ENCODE measurements at places on chromosomes 1 and 21. TPM values are rescaled to one million over a fixed set of nuclear protein-coding genes. Genes with fewer than 3 reads are reported as not detected.

- DNase-seq = no peak
These were observed 83.8 kb downstream of the PLPP3 start for GRCh38 chr1:56495538-56495937.

DNA sequence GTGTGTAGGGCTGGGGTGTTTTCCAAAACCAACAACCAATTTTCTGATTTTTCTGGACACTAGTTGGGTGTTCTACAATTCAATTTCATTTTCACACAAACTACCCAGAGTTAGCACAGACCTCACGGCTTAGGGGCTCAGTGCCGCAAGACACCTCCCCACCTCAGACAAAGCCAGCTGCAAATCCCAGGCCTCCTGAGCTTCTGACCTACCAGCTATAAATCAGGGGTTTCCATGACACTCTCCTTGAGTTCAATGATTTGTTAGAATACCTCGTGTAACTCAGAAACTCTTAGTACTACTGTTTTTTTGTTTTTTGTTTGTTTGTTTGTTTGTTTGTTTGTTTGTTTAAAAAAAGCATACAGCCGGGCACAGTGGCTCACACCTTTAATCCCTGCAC lies 28.7 kb upstream of the FAM89A start:
- no peak for DNase-seq

GRCh38 chr1:207941665-207942064 lies 30.7 kb upstream of the CD34 start:
- DNase-seq = no peak

- no peak for DNase-seq
These were observed 88.6 kb downstream of the ZSWIM5 start for GRCh38 chr1:45117766-45118165.

DNA sequence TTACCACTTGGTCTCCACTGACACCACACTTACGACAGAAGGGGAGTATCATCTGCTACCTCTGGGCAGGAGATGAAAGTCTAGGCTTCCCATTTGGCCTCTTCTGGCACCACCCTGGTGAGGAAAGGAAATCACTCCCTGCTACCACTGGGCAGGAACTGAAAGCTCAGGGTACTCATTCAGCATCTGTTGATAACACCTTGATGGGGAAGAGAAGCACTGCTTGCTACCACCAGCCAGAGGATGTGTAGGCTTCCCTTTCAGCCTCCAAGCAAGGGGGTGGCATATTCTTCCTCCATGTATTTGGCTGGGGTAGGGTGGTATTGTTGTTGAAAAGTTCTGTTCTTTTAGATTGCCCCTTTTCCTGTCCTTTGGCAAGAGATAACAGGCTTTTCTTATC lies 115.0 kb downstream of the ACBD6 start:
- DNase-seq = no peak

- DNase-seq = no peak
These were observed 62.6 kb downstream of the MAN1C1 start for GRCh38 chr1:25679171-25679570.

DNA sequence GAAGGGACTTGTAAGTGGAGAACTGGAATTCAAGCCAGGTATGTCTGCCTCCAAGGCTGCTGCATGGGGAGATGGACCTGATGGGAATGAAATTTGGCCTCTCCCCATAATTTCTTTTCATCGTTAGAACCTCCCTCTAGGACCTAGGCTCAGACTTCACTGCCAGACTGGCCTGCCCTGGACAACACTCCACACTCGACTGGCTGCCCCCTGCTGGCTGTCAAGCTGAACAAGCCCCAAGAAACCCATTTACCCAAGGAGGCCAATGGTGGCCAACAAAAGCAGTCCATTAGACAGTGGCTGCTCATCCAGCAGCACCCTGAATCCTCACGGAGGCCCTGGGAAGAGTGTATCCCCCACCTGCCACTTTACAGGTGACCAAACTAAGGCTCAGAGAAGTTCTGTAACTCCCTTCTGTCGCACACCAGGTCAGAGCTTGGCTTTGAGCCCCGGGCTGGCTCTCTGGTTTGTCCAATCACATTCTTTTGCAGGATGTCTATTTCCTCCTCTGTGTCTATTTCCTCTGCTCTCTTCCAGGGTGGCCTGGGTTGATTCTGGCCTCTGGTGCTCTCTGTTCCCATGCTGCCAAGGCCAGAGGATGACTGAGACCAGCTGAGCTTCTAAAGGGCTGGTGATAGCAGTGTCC lies 3.8 kb downstream of the RNF186 start:
- DNase-seq = no peak

- no peak for DNase-seq
These were observed 147.2 kb downstream of the PEX14 start for GRCh38 chr1:10621906-10622305.

DNA sequence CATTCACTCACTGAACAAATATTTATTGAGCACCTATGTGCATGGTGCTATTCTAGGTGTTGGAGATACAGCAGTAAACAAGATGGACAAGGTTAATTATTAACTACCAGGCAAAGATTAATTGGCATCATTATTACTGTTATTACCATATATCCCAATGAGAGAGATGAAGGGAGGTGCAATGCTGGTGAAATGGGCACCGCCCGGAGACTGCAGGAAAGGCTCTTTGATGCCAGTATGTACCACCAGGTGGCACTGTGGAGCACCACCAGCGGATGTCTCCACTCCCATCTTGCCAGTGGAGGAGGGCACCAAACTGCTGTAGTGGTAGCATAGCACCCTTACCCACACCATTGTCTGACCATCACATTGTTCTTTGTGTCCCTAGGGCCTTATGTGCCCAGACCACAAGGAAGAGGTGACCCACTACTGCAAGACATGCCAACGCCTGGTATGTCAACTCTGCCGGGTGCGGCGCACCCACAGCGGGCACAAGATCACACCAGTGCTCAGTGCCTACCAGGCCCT lies 3.0 kb downstream of the TRIM46 start:
- DNase-seq = peak; percentile 75

GRCh38 chr1:163509114-163509513 lies 187.4 kb downstream of the NUF2 start:
- DNase-seq = no peak

- no peak for DNase-seq
These were observed 386.3 kb downstream of the DISC1 start for GRCh38 chr1:232012773-232013386.

DNA sequence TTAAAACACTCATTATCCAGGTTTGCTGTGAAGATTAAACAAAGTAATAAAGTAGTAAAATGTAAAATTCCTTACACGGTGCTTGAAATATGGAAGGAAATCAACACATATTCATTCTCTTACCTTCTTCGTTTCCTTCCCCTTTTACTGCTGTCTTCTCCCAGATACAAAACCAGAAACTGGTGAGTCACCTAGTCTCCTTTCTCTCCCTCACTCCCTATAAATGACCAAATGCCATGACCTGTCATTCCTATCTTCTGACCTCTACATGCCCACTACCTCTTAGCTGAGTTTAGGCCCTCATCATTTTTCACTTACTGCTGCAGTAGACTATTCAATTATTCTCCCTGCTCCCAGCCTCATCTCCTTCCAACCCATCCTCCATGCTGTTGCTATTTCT lies 4.3 kb upstream of the NR1I3 start:
- DNase-seq = no peak

GRCh38 chr1:91427741-91428140 lies 23.1 kb upstream of the HFM1 start:
- no peak for DNase-seq

GNL2 gene
- polyA plus RNA-seq = 57.6 TPM

KCNJ10 gene
- polyA plus RNA-seq = not detected

PCP4 gene
- not detected for polyA plus RNA-seq

CACNA1S gene
- not detected for polyA plus RNA-seq

PLCH2 gene
- polyA plus RNA-seq = 0.94 TPM

SLC9C2 gene
- not detected for polyA plus RNA-seq

AMPD1 gene
- not detected for polyA plus RNA-seq

DLGAP3 gene
- 0.41 TPM for polyA plus RNA-seq

OR14K1 gene
- not detected for polyA plus RNA-seq

PGLYRP4 gene
- not detected for polyA plus RNA-seq

ATP1A4 gene
- not detected for polyA plus RNA-seq

CAPN8 gene
- polyA plus RNA-seq = not detected

Measured in naive B cell (primary cell).